ENCODE measurements at places on chromosomes 3 and 15.

DNA sequence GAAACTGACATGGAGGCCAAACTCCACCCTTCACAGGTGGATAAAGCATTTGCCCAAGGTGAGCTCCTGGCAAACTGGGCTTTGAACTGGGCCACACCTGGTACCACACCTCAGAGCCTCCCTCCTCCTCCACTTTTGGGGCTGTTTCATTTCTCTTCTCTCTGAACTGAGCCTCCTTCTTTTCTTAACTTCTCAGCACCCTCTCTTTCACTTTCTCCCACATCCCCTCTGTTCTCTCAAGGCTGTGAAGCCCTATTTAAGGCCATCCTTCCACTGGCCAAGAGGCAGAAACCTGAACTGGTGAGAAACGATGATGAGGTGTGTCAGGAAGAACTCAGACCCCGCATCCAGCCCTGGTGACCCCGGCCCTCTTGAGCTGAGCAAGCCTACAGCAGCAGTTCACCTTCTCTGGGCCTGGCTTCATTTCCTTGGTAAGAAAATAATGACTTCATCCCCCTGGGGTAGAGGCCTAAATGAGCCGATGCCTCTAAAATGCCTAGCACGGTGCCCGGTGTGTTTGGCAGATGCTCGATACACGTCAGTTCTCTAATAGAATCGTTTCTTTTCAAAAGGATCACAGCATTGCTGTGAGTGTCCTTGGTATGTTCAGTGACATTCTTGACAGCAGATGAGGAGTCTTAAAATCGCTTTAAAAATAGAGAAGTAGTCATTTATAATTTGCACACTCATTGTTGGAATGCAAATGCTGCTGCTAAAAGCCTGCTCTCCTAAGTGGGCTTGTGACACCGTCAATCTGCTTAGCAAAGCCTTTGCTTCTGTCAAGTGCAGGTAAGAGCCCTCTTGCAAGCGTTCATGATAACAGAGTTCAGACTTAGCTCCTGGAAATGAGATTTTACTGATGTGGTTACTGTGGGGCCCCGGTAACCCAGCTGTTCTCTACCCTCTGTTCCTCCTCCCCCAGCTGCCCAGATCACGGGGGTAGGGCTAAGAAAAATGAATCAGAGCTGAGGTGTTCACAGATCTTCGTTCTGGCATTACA, 97.7 kb upstream of the ATP2B2 start:
- DNase-seq, result no peak

DNA sequence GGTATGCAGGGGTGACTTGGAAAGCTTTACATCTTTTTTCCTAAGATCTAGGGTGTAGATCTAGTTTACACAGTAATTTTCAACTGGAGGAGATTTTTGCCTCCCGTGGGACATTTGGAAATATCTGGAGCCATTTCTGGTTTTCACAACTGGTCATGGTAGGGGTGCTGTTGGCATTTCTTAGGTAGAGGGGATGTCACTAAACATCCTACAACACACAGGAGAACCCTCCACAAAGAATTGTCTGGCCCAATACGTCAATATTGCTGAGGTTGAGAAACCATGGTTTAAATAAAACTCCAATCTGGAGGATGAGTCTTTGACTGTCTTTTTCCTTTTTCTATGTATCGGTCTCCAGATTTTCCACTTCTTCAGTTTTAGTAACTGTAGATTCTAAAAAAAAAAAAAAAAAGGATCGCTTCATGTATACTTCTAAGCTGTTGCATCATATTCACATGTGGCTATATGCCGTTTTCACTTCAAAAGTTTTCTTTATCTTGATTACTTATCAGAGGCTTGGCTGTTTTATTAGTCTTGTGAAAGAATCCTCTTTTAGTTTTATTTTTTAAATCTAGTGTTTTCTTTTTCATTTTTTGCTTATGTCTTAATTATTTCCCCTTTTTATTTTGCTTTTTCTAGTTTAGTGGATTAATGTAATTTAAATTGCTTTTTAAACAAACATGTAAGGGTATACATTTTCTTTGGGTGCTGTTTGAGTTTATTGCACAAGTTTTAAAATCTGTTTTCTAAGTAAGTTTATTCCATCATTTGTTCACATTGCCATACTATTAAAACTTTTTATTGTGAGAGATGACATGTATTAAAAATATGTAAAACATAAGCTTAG, 21.2 kb downstream of the UBE2Q2 start:
- no peak for DNase-seq

- no peak for DNase-seq
Measured at GRCh38 chr15:90266485-90266884, 1.0 kb downstream of the NGRN start.

- DNase-seq, result no peak
Measured at GRCh38 chr3:15329046-15330005, 3.1 kb downstream of the SH3BP5 start.

GRCh38 chr15:73763931-73764330, 10.8 kb upstream of the INSYN1 start:
- DNase-seq, result no peak

DNA sequence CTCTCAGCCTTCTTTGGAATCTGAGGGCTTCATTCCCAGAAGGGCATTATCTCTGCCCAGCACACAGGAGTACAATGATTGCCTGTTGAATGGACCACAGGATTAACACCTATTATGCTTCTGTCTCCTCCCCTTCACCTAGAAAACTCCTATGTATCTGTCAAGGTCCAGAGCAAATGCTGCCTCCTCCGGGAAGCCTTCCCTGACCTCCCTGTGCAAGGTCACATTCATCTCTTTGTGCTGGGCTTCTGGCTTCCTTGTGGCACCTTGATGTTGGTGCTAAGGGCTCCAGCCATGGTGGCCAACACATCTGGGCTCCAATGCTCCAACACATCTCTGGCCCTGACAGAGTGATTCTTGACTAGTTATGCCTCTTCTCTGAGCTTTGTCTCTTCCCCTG, 49.9 kb upstream of the ATP2B2 start:
- DNase-seq, result no peak

DNA sequence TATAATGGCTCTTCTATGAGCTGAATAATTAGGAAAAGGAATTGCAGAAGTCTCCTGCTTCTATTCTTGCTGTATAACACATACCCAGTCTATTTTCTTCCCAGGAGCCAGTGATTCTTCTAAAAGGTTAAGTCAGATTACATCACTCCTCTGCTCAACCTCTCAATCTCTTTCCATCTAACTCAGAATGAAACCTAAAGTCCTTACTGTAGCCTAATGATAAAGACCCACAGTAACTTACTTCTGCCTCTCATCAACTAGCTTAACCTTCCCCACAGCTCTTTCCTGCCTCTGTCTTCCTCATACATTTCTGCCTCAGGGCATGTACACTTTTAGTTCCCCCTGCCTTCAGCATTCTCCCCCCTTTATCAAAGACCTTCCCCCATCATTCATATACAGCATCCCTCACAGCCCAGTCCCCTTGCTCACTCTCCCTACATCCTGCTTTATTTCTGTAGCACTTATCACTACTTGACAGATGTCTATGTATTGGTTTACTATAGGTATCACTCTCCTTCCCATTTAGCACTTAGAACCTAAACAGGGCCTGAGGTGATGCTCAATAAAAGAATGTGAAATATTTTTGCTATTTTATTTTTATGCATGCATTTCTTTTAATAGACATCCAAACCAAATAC, 28.5 kb upstream of the CMTM6 start:
- DNase-seq, result no peak

- no peak for DNase-seq
Measured at GRCh38 chr15:36877796-36878683, 222.3 kb downstream of the MEIS2 start.

All from NCI-H2081 treated with DMSO at 0.1 percent for 48 hours (cell line).